ENCODE measurements at places on chromosomes 1 and 21.

- DNase-seq: no peak
Observed at GRCh38 chr1:75475696-75476095, 135.2 kb downstream of the SLC44A5 start.

DNA sequence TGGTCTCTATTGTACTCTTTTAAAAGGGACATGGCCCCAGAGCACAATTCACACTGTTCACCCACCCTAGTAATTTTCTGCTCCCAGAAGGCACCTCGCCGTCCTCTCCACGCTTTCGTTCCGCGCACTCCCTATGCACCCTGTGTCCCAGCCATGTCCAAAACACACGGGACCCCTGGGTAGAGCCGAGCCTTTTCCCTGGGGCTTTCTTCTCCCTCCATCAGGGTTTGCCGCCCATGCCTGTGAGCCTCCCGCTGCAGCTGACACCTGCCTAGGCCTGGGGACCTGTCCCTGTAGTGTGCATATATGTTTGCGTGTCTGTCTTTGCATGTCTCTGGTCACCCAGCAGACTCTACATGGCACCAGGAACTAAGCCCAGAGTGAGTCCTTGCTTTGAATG lies 302.7 kb downstream of the PCP4 start:
- no peak for DNase-seq

- no peak for DNase-seq
Observed at GRCh38 chr1:110321846-110322245, 17.3 kb upstream of the RBM15 start.

GRCh38 chr1:44549510-44549909 lies 124.8 kb downstream of the TMEM53 start:
- no peak for DNase-seq

Measured in stimulated activated CD4-positive, alpha-beta T cell treated with anti-CD3 and anti-CD28 coated beads, Interleukin-15, amount 100 ng/mL, for 48 hours (primary cell).